ENCODE measurements at places on chromosomes 6 and 20.

GRCh38 chr20:3297079-3297378 lies 58.0 kb upstream of the SLC4A11 start:
- DNase-seq, result no peak

DNA sequence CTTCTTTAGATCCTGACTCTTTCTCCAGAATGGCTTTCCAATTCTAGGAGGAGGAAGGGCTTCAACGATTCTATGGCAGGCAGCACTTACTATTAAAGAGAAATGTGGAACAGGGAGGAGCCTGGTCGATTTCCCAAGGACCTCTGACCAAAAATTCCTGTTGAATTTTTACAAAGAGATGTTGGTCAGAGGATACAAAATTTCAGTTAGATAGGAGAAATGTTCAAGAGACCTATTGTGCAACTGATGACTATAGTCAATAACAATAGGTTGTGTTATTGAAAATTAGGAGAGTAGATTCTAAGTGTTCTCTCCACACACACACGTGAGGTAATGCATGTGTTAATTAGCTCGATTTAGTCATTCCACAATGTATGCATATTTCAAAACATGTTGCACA lies 130.1 kb upstream of the TNFAIP3 start:
- no peak for DNase-seq

- no peak for DNase-seq
Measured at GRCh38 chr6:35425284-35425683, 26.9 kb upstream of the FANCE start.

DNA sequence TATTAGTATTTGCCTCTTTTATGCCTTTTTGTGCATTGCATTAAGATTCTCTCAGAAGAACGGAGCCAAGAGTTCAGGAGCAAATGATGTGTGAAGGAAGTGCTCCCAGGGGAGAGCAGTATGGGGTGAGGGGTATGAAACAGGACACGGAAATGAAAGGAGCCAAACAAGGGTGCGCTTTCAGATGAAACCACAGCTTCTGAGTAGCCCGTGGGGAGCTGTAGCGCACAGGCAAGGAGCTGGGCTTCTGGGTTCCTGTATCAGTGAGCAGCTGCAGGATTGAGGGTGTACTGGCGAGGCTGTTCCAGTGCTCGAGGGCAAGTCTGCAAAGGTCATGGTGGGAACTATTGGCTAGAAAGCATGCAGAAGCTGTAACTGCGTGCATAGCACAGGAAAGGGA lies 25.4 kb downstream of the ANKEF1 start:
- DNase-seq, result no peak

GRCh38 chr6:156060013-156060412 lies 604.4 kb upstream of the NOX3 start:
- DNase-seq, result no peak

DNA sequence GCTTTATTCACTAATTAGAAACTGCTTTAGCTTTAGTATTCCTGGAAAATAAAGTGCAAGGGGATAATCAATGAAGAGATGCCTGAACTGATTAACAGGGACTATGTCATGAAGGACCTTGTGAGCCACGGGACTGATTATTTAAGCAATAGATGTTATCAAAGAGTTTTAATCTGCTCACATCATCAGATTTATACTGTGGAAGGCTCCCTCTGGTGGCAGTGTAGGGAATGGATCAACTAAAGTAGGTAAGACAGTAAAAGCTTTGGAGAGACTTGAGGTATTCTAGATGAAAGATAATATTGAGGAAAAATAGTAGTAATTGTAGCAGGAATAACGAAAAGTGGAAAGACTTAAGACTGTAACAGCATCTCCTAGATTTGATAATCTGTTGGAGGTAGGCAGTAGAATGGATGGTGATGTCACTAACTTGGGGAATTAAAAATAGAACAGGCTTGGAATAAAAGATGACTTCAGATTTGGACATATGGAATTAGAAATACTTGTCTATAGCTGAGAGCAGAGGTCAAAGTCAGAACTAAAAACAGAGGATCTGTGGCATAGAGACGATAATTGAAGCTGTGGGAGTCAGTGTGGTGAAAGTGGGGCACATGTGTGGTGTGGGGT lies 80.3 kb upstream of the HTR1E start:
- no peak for DNase-seq

DNA sequence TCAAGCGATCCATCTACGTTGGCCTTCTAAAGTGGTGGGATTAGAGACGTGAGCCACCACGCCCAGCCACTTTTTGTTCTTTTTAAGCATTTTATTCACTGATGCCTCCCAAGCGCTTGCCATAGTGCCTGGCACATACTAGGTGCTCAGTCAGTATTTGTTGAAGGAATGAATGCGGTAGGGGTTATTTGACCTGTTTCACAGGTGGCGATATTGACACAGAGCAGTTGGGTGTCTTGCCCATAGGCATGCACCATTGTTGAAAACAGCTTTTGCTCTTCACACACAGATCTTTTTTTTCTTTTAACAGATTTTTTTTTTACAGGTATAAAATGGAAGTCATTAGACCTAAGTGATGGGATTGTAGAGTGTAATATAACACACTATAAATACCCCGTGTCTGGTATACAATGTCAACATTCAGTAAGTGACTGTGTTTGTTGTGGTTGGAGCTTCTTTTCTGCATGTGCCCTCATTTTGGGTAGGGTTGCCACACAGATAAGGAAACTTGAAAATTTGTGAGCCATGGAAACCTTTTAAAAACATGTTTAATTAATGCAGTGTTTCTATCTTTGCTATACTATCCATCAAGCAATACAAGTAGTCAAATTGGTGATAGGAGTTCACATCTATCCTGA lies 24.8 kb downstream of the RREB1 start:
- no peak for DNase-seq

DNA sequence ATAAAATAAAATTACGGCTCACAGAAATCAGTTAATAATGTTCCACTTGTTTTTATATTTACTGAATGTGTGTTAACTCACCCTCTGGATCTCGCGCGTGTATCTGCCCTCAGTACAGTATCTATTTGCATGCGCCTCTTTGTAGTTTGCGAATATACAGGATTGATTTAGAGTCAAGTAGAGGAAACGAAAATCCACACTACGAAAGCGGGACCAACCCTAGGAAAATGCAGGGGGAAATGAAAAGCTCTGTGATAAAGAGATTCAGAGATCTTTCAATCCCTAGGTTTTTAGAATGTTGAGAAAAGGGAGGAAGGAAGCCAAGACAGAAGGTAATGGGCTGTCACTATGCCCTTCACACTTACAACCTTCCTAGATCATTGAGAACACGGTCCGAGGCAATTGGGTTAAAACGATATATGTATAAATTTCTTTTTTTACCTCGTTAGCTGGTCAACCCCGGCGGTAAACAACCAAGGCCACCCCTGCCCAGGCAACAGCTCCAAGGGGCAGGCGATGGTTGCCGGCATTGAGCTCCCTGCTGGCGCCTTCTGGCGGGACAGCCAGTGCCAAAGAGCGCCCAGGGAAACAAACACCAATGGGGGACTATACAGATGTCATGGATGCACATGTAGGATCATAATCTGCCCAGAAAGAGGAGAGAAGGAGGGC lies 792 bp upstream of the FUT9 start:
- DNase-seq, result no peak
